Suppressor macrophage (primary cell): ENCODE measurements at places on chromosomes 11 and 22.

GRCh38 chr11:113778111-113778910 is 1.3 kb upstream of the CLDN25 start:
- peak; percentile 2 for DNase-seq

GRCh38 chr22:48780597-48781277 is 1046.9 kb downstream of the BRD1 start:
- no peak for DNase-seq

- DNase-seq: no peak
Measured at GRCh38 chr22:42442748-42443147, 10.5 kb upstream of the NFAM1 start.

DNA sequence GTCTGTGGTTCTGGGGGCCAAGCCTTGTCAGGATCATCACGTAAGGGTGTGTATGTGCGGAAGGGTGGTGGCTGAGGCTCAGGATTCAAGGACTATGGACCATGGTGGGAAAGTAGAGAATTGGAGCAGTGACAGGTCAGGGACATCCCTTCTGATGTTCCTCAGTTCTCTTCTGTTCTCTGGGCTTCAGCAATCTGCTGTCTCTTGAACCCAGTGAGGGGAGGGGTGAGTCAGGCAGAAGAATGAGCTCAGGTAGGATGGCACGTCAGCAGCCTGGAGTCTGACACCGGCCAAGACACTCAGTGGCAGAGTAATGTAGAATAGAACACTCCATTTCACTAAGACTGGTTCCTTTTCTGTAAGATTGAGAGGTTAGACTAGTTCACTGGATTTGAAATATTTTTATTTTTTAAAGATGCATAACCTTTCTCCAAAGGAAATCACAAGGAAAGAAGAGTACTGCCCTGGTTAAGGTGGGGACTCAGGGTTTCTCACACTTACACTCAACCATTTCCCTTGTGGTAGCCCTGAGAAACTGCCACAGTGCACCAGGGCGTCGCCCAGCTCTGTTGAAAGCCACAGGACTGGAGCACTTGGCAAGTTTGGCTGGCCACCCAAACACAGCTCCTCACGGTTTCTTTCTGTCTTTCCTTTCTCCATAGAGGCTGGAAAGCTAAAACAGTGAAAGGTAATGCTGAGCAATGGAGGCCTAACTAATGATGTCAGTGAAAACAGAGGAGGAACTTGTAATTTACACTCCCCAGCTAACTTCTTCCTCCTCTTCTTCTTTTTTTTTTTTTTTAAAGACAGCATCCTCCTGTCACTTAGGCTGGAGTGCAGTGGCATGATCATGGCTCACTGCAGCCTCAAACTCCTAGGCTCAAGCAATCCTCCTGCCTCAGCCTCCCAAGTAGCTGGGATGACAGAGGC is 23.1 kb upstream of the MICAL2 start:
- DNase-seq: peak; percentile 37

- DNase-seq: no peak
Measured at GRCh38 chr22:33382436-33382835, 324.3 kb upstream of the SYN3 start.
